ENCODE measurements at places on chromosomes 5 and 9. TPM values are rescaled to one million over a fixed set of nuclear protein-coding genes. Genes with fewer than 3 reads are reported as not detected.

The AK8 gene
- not detected for total RNA-seq

The LOX gene
- total RNA-seq = 4.6 TPM

The CDH12 gene
- not detected for total RNA-seq

The LRRC8A gene
- total RNA-seq = 25.3 TPM

The GHR gene
- total RNA-seq = 8.7 TPM

The BDP1 gene
- 20.0 TPM for total RNA-seq

The CHSY3 gene
- 0.73 TPM for total RNA-seq
